ENCODE measurements at places on chromosomes 6 and 20.

DNA sequence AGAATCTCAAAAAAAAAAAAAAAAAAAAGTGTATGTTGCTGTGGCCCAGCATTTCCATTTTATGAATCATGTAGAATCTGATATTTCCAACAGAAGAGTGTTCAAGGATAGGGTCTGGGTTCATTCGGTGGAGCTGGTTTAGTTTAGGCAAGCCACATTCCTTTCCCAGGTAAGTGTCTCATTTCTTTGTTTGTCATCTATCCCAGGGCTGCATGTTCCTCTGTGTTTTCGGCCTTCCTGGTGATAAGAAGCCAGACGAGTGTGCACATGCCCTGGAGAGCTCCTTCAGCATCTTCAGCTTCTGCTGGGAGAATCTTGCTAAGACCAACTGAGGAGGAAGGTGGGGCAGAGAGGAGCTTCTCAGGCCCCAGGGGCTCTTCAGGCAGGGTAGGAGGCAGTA lies 38.2 kb downstream of the NFYA start:
- DNase-seq, result no peak

DNA sequence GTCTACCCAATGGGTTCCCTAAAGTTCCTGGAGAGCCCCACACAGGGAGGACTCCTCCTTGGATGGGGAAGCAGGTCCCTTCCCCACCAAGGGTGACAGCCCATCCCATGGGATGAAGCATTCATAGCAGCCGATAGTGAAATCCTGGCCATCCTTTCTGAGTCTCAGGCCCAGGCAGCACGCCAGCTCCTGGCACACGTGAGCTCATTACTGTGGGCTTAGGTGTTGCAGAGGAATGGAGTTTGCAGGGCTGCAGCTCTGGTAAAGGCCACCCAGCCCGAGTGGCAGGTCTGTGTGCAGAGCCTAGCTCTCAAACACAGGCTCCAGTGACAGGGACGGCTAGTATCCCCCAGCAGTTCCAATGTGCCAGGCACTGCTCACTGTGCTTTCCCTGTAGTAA lies 31.0 kb downstream of the SIRPA start:
- DNase-seq, result no peak

DNA sequence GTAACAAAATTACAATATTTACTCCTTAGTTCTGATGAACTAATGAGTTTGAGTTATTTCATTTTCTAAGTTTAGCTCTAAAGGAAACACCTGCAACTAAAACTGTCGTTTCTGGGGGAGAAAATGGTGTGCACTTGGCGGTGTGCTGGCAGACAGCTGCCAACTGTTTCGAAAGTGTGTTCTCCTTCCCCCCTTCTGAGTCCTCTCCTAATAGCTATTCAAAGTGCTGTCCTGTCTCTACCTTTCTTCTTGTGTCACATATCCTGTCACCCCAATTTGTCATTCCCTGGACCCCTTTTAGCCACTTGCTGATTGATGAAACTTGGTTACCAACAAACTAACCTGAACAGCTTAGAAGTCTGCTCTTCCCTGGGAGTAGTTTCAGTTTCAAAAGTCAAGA lies 4.9 kb upstream of the UBE2J1 start:
- no peak for DNase-seq

- no peak for DNase-seq
These were observed 5.3 kb upstream of the ACAT2 start for GRCh38 chr6:159756508-159756907.

- DNase-seq, result no peak
These were observed 62.4 kb downstream of the TXNDC5 start for GRCh38 chr6:7848229-7848628.

DNA sequence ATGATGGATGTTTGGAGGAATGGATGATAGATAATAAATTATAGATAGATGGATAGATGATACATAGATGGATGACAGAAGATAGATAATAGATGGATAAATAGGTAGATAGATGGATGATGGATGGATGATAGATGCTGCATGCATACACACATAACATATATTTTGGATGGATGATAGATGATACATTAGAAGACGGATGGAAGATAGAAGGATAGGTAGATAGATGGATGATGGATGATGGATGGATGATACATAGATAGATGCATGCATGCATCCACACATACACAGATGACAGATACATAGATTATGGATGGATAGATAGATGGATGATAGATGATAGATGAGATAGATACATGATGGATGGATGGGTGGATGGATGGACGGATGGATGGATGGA lies 387.8 kb downstream of the TAF4 start:
- DNase-seq, result no peak

- DNase-seq, result peak; percentile 81
These were observed at the start of gene RAB22A for GRCh38 chr20:58309591-58310290. TSS of gene RAB22A (plus strand) at chr20:58309715. CDS start at chr20:58309977, 262 bp downstream.

DNA sequence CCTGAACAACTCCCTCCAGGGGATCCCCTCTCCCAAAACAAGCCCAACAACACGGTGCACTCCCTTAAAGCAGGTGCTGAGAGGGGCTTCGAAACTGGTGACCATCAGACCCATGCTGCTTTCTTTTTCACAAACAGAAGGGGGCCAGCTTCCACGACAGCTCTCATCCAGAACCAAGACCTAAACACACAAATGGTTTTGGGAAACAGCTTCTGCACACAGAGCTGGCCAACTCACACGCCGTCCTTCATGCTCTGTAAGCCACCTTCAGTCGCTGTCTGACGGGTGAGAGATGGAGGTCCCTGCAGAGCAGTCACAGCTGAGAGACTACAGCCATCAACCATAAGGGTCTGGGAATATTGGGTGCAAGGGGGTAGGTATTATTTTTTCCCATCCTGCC lies 76.3 kb downstream of the ZMYND8 start:
- DNase-seq, result no peak

DNA sequence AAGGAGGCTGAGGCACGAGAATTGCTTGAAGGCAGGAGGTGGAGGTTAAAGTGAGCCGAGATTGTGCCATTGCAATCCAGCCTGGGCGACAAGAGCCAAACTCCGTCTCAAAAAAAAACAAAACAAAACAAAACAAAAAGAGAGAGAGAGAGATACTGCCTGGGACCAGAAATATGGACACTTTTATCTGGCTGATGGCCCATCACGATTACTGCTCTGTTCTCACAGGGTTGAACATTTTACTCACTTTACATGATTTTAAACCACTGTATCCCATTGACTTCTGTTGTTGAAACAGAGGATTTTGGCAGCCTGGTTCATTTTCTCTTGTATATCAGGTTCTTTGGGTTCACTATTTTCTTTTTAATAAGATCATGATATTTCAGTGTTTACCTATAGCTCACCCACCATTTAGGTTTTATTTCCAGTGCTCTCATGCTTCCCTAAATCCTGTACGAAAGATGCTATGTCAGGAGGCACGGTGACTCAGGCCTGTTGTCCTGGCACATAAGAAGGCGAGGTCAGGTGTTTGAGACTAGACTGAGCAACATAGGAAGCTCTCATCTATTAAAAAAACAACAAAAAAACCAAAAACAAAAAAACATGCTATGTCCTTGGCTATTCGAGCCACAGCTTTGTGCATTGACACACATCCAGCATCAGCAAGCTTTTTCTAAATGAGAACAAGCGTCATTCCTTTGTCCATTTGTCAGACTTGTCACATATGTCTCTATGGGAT lies 34.5 kb upstream of the RREB1 start:
- DNase-seq, result no peak

GRCh38 chr6:53874964-53875363 lies 80.2 kb downstream of the LRRC1 start:
- no peak for DNase-seq

- no peak for DNase-seq
These were observed 49.8 kb downstream of the BCKDHB start for GRCh38 chr6:80156221-80156620.

- no peak for DNase-seq
These were observed 52.3 kb upstream of the BCLAF1 start for GRCh38 chr6:136341967-136342366.

DNA sequence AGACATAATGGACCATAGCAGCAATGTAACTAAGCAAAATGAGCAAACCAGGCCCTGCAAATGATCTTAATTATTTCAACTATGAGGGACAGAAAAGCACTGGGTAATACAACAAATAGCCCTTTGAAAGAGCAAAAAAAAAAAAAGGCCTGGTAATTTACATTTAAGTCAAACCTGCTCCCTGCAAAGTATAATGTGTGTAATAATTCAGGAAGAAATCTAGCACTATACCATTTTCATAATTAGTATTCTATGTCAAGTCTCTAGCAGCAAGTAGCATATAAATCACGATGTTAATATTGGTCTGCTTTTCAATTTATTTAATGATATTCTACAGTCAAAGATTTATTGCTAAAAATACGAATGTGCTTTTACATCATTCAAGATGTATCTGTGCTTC lies 489.6 kb downstream of the BMP2 start:
- DNase-seq, result no peak

DNA sequence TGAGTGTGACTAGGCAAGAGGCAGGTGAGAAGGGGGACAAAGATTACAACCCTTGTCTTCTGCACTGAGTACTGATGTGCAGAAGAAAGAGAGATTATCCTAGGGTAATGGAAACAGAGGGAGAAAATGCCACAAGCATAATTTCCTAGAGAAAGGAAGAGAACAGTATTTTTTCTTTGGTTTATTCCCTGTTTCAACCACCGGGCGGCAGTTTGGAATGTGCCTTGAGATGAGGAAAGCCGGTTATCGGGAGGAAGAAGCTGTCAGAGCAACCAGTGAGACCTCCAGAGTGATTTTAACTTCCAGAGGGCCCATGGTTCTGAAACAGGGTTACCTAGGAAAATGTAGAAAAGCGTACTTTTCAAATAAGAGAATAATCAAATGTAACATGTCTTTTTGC lies 121.4 kb downstream of the REV3L start:
- no peak for DNase-seq

DNA sequence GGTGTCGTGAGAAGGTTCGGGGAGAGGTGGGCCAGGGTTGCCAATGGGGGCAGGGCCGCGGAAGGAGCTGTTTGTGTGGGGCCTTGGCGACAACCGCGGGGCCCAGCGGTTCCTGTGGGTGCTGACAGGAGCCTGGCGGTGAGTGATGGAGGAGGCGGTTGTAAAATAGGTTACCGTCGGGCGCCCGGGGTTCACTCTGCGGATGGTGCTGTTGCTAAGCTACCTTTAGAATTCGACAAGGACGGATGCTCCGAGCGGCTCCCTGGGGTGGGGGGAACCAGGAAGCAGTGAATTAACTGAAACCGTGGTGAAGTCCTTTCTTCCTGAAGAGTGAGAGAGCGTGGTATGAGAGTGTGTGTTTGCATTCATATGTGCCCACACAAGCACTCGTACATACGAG lies 61.7 kb downstream of the CDH22 start:
- DNase-seq, result no peak

DNA sequence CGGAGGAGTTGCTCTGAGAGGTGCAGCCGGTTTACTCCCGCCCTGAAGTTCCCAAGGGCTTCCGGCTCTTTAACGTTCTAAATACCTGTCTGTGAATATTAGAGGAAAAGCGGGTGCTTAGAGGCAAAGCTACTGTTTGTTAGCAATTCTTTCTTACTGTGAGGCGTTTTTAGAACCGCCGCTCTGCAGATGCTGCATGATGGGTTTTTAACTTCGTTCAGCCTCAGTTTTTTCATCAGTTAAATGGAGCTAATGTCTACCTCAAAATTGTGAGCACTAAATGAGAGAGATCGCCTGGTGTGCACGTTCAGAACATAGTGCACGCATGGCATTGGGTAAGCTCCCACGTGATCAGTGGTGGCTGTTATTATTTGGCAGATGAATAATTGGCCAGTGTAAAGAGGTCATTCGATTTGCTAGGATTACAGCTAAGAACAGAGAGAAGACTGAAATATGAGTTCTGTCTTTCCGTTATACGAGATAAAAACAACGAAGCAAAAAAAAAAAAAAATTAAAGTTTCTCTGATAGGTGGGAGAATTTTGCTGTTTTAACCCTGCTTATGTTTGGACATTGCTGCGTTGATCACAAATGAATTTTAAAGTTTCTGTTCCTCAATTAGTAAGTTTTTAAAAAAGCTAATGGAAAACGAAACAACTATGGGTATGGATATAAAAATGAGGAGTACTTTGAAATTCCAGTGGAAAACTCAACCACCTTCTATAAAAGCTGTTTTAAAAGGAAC lies 660 bp upstream of the TFB1M start:
- peak; percentile 64 for DNase-seq

- no peak for DNase-seq
These were observed 38.8 kb downstream of the RCAN2 start for GRCh38 chr6:46452312-46452917.

- DNase-seq, result no peak
These were observed 767 bp downstream of the PTK6 start for GRCh38 chr20:63536241-63536977.

GRCh38 chr6:135325624-135326424 lies 144.7 kb downstream of the MYB start:
- DNase-seq, result no peak

DNA sequence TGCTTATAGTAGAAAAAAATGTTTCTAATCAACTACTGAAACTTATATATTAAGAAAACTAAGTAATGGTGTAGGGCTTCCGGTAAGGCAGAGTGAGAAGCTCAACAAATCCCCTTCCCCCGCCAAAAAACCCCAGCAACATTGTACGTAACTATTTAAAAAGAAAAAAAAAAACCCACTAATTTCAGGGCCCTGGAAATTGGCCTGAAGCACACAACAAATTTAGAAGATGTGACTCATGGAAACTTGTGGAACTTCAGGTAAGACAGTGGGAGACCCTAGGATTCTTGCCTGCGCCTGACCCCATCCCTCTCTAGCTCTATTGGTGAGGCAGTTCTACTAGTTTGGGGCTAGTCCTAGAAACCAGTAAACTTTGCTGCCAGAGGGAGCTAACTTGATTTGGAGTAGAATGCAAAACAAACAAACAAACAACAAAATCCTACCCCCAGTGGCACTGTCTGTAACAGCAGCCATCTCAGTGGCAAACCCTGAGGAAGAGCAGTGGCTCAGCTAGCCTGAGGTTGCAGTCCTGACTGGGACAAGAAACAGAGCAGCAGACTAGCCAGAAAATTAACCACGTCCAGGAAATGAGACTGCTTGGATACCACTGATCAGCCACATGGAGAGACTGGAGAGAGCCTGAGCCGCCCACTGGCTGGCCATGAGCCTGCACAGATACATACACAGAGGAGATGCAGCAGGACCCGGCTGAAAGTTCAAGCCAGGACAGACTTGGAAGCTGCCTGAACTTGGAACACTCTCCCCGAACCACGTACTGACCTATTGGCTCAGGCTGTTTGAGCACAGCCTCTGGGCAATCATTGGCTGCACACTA lies 135.1 kb downstream of the TBXT start:
- no peak for DNase-seq

GRCh38 chr6:111837641-111838500 lies 35.4 kb downstream of the FYN start:
- DNase-seq, result peak; percentile 65

- no peak for DNase-seq
These were observed 452.1 kb downstream of the GRIK2 start for GRCh38 chr6:101845621-101846020.

DNA sequence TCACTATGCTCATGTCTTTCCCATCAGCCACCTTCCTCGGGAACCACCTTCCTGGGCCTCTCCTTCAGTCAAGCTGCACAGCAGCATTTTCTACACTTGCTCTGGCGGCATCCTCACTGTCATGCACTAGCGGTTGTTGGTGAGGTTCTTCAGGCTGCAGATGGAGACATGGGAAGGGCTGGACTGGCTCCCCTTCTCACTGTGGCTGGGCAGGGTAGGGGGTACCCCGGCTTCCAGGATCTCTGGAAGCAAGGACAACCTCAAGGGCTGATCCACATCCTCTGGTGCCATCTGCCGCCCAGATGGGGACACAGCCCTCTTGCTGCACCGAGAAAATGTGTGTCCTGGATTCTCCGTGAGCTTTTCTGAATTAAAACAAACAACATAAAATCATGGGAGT lies 180.1 kb upstream of the RNF24 start:
- DNase-seq, result no peak

Measured in activated naive CD4-positive, alpha-beta T cell treated with Interleukin-2 at 50 U/mL for 16 hours (primary cell).